ENCODE measurements at places on chromosomes 5 and 9.

- DNase-seq = no peak
Measured at GRCh38 chr9:92328225-92328624, 2.5 kb downstream of the CENPP start.

- DNase-seq = no peak
Measured at GRCh38 chr9:99398241-99398640, 176.2 kb downstream of the SEC61B start.

- DNase-seq = no peak
Measured at GRCh38 chr5:180135128-180135955, 63.8 kb upstream of the RNF130 start.

DNA sequence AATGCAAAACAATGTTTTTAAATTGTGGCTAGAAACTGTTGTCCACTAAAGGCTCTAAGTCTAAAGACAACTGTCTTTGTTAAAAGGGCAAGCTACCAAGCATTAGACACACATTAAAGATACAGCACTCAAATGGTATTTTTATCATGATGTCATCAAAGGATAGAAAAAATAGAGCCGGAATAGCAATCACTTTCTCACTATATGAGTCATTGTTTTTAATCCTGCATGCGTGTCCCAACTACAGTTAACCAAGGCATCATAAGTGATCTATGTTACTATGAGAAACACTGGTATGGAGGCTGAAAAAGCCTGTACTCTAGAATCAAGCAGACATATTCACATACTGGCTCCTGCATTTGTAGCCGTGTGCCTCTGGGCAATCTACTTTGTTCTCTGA lies 1.9 kb upstream of the PJA2 start:
- no peak for DNase-seq

DNA sequence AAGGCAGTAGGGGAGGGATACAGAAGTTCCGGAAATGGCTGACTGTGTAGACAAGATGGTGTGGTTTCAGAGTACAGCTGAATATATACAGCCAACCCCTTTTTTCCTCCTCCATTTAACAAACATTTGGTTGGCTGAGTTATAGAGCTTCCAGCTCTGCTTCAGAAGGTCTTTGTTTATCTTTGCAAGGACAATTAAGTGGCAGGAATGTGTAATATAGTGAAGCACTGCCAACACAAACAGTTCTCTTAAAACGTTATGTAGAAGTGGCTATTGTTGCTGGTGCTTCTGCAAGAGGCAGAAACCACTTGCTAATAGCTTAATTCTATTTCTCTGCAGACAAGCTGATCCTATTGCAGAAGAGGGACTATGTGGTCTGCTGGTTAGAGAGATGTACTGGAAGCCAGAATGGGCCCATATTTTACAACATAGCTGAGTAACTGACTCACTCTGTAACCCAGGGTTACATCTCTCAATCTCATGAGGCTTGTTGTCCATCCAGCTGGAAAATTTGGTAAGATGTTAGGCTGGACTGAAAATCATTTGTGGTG lies 62.7 kb upstream of the OSMR start:
- DNase-seq = peak; percentile 63

Measured in NCI-H1092 (cell line).